ENCODE measurements at places on chromosomes 13 and 19.

DNA sequence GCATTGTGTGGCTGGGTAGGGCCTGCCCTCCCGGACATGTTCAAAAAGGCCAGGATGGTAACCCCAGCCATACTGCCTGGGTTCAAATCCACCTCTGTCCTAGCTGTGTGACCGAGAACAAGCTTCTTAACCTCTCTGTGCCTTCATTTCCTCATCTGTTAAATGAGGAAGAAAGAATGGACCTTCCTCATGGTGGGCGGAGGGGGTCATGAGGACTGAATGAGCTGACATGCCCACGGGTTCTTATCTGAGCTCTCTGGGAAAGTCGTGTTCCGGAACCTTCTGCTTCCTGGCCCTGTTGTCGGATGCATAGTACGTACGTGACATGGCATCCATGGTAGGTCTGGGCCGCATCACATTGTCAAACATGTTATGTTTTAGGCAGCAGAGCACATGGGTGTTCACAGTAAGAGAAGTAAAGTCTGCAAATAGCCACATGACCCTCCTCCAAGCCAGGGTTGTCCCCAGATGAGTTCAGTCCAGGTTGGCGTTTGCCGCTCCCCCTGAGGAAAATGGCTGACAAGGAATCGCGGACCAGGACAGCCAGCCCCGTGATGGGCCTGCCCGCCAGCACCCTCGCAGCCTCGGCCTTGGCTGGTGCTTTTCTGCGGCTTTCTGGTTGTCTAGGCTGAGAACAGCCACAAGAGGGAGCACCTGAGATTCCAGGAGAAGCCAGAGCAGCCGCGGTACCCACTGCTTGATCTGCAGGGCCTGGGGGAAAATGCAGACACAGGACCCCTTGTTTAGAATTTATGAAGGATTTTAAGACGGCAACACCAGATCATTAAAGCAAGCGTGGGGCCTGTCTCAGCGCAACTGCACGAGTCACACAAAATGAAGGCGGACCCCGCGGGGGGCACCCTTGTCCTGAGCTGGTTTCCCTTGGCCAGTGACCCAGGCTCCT, 2.4 kb upstream of the NTN5 start:
- DNase-seq: peak; percentile 82

DNA sequence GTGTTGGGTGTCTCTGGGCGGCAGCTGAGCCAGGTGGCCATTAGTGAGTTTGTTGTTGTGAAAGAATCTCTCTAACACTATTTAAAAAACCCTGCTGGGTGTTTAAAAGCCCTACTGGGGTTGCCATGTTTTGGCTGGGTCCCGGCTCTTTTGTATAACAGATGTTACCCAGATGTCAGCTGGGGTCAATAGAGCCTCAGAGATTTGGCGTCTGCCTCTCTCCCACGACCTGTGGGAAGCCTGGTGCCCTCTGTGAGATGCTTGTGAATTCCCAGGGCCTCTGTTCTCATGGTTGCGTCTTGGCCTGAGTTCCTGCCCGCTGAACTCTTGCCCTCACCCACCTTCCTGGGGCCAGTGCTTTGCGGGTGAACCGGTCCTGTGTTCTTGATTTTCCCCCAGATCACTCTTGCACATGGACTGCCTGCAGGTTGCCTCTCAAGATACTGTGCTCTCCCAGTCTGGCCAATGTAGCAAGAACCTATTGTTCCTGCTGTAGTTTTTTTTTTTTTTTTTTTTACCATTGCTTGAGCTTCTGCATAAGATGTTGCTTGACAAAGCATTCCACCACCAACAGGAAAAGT, 9.5 kb downstream of the NFILZ start:
- DNase-seq: no peak

- DNase-seq: no peak
These were observed 110.9 kb downstream of the SACS start for GRCh38 chr13:23322353-23323336.

DNA sequence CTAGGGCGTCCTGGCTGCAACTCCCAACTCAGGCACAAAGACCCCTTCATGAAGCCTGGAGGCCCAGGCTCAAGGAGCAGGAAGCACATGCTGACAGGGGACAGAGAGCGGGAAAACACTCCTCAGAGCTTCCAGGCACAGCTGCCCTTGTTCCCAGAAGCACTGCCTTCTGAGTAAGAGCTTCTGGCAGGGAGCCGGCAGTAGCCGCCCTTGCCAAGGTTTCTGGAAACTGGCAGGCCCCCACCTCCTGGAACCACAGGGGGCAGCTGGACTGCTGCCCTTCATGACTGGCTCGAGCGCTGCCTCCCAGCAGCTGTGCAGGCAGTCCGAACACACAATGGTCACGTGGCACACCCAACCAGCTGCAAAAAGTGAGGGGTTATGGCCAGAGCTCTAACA, 33.6 kb upstream of the EPHX3 start:
- DNase-seq: peak; percentile 93

- DNase-seq: peak; percentile 74
These were observed 488 bp downstream of the RCN3 start for GRCh38 chr19:49528211-49528771.

GRCh38 chr13:50574731-50575130, 268.8 kb downstream of the DLEU7 start:
- no peak for DNase-seq

GRCh38 chr19:52566121-52566520, 4.0 kb upstream of the ZNF701 start:
- DNase-seq: no peak

DNA sequence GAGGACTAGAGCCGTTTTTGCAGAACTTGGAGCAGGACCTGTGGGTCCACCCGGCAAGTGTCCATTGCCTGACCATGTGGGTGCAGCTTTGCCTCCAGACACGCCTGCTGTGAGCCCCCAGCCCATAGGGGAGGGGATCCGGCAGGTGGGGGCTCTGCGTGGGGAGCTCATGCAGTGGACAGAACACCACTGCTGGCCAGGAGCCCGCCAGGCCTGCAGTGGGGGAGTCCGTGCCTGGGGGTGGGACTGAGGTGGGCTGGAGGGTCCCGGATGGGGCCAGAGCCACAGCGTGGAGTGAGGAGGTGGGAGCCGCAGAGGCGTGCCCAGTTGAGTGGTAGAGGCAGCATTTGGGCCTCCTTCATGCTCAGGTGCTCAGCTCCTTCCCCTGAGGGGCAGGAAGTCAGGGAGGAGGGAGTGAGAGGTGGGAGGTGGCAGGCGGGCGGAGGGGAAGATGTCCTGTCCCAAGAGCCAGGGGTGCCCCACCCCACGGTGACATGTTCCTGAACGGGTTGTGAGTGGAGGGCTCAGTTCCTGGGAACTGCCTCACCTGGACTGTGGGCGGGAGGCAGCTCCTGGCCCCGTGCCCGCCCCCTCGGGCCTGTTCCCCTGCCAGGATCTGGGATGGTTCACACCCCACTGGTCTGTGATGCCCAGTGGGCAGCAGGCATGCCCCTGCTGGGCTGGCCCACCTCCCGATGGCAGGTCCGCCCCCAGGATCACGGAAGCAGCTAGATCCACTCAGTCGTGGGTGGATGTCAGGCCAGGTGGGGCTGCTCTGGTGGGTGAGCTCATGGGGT, 8.8 kb downstream of the ADAT3 start:
- DNase-seq: peak; percentile 30

- peak; percentile 59 for DNase-seq
These were observed 11.7 kb downstream of the MKNK2 start for GRCh38 chr19:2039089-2039958.

DNA sequence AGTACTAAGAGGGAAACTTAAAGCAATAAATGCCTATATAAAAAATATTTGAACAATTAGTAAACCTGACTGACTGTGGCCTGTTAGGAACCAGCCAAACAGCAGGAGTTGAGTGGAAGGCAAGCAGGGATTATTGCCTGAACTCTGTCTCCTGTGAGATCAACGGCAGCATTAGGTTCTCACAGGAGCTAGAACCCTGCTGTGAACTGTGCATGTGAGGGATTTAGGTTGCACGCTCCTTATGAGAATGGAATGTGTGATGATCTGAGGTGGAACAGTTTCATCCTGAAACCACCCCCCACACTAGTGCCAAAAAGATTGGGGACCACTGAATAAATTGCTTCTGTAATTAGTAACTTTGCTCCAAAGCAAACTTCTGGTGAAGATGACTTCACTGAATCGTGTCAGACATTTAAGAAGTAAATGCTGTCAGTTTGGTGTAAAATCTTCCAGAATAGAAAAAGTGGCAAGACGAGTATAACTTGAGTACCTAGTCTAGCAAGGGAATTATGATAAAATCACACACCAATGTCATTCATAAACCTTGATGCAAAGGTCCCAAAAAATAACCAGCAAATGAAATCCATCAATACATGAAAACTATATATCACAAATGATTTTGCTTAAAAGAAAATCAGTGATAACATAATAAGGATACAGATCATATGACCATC, 53.8 kb downstream of the SLC6A16 start:
- no peak for DNase-seq

DNA sequence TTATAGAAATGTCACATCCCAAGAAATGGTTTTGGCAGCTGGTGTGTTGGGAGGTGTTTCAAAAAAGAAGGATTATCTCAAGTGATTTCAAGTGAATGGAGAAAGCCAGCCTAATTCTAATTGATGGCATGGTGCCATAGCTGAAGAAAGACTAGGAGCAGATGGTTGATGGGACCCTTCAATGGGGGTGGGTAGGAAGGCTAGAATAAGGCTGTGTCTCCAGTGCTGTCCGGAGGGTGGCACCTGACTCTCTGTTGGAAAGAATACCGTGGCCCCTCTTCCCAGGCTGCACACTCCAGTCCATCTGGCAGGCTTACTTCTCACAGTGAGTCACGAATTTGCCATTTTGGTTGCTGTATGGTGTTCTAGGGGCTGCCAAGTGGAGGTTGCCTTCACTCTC, 51.0 kb upstream of the GPR12 start:
- no peak for DNase-seq

All from ovary (tissue), 10 donors.